ENCODE measurements at places on chromosomes 2 and 18. TPM values are rescaled to one million over a fixed set of nuclear protein-coding genes. Genes with fewer than 3 reads are reported as not detected.

- no peaks in the 10 kb centered on the region for H3K36me3 ChIP-seq
- no peak for DNase-seq
- no peak overlapping the region for H3K4me3 ChIP-seq
- H3K27me3 ChIP-seq, result no peaks in the 10 kb centered on the region
These were observed 55.4 kb upstream of the COL5A2 start for GRCh38 chr2:189234991-189235390.

TGFA gene
- 1.1 TPM for total RNA-seq

DNA sequence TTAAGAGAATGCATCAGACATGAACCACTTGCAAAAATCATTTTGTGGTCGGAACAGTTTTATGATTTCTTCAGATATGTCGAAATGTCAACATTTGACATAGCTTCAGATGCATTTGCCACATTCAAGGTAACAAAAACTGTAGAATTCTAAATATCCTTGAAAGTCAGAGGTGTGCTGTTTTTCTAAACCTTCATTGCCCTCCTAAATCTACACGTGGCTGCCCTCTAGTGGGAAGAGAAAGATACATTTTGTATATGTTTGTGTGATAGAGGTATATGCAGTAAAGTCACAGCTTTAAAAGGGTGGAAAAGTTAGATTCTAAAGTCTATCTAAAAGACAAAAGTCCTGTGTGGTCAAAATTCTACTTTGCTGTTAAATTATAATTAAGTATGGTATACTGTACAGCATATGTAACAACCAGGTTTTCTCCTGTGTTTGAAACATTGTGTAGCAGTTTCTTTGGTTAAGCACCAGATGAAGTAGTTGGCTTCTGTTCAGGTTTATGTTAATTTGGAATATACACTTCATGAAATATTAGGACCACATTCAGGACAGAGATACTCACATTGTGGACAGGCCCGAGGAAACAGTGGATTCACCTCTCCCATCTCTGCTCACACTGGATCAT lies 65.9 kb upstream of the ITM2C start:
- peaks cover 15% of the 10 kb centered on the region for H3K36me3 ChIP-seq
- no peak overlapping the region for H3K4me3 ChIP-seq
- peaks cover 22% of the 10 kb centered on the region for H3K4me1 ChIP-seq
- no peak for DNase-seq

KIF1A gene
- 0.92 TPM for total RNA-seq

GRCh38 chr2:5908071-5908470 lies 215.9 kb downstream of the SOX11 start:
- H3K36me3 ChIP-seq, result no peaks in the 10 kb centered on the region
- no peak overlapping the region for H3K27ac ChIP-seq
- no peaks in the 10 kb centered on the region for H3K27me3 ChIP-seq
- no peak overlapping the region for H3K4me3 ChIP-seq

- no peak overlapping the region for H3K4me3 ChIP-seq
- no peaks in the 10 kb centered on the region for H3K27me3 ChIP-seq
- no peaks in the 10 kb centered on the region for H3K4me1 ChIP-seq
- DNase-seq, result no peak
- no peak overlapping the region for H3K27ac ChIP-seq
These were observed 154.0 kb upstream of the MAP3K20 start for GRCh38 chr2:172921532-172922236.

DNA sequence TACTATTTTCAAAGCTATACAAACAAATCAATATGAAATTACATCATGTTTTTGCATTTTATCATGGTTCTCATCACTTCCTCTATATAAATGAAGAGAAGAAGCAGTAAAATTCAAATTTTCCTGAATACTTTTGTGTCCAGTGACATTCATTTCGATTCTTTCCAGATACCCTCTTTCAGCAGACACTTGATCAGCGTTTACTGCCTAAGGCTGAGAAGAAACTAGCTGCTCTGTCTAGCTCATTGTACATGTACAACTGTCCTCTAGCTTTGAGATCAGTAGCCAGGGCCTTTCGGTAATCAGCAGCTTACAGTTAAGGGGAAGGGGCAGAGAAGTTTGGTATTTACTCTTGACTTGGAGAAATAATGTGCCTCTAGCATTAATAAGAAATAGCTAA lies 4.8 kb downstream of the VRK2 start:
- H3K4me1 ChIP-seq, result peaks cover 13% of the 10 kb centered on the region
- no peaks in the 10 kb centered on the region for H3K36me3 ChIP-seq
- DNase-seq, result no peak
- H3K27me3 ChIP-seq, result no peaks in the 10 kb centered on the region
- no peak overlapping the region for H3K4me3 ChIP-seq

APOB gene
- total RNA-seq, result 4.7 TPM

DNA sequence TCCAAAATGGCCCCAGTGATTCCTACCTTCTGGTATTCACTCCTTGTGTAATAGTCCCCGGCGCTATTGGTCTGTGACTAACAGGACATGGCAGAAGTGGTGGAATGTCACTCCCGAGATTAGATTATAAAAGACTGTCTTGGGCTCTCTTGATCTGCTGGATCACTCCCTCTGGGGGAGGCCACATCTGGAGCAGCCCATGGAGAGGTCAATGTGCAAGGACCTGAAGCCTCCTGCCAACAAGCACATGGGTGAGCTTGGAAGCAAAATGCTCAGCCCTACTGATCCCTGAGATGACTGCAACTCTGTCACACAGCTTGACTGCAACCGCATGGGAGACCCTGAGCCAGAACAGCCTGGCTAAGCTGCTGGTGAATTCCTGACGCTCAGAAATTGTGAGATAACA lies 94.3 kb upstream of the GLI2 start:
- H3K36me3 ChIP-seq, result no peaks in the 10 kb centered on the region
- H3K4me1 ChIP-seq, result no peaks in the 10 kb centered on the region
- H3K4me3 ChIP-seq, result no peak overlapping the region
- no peak for DNase-seq

- no peaks in the 10 kb centered on the region for H3K36me3 ChIP-seq
- DNase-seq, result no peak
- no peak overlapping the region for H3K27ac ChIP-seq
- no peak overlapping the region for H3K4me3 ChIP-seq
- peaks cover 17% of the 10 kb centered on the region for H3K4me1 ChIP-seq
- no peaks in the 10 kb centered on the region for H3K27me3 ChIP-seq
These were observed 355.4 kb upstream of the GULP1 start for GRCh38 chr2:187936228-187936627.

DNA sequence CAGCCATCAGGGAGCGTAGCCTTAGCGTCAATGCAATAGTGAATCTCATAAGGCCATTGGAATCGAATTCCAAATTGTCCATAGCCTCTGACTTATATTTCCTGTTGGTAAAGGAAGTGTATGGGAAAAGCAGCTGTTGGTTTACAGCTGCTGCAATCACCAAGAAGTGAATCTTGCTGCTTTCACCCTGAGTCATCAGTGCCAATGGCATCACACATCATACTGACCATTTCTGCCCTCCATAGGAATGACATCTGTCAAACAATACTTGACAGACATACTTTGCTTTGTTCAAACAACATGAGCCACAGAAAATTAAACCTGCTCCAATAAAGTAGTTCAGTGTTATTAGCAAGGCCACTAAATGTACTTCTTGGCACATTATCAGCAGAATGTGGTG lies 111.2 kb upstream of the KLHL29 start:
- no peak overlapping the region for H3K4me3 ChIP-seq
- peaks cover 9% of the 10 kb centered on the region for H3K4me1 ChIP-seq
- H3K36me3 ChIP-seq, result no peaks in the 10 kb centered on the region
- no peaks in the 10 kb centered on the region for H3K27me3 ChIP-seq
- DNase-seq, result no peak

GRCh38 chr18:13374096-13374467 lies 155.5 kb downstream of the LDLRAD4 start:
- H3K27ac ChIP-seq, result peak overlapping the region; percentile 79
- H3K4me3 ChIP-seq, result no peak overlapping the region
- H3K36me3 ChIP-seq, result no peaks in the 10 kb centered on the region

GRCh38 chr18:49855711-49856415 lies 42.5 kb upstream of the ACAA2 start:
- no peak for DNase-seq
- no peaks in the 10 kb centered on the region for H3K4me1 ChIP-seq
- no peaks in the 10 kb centered on the region for H3K36me3 ChIP-seq
- no peak overlapping the region for H3K27ac ChIP-seq

- H3K36me3 ChIP-seq, result no peaks in the 10 kb centered on the region
- no peak for DNase-seq
- no peak overlapping the region for H3K27ac ChIP-seq
- no peak overlapping the region for H3K4me3 ChIP-seq
These were observed 469.6 kb upstream of the MYT1L start for GRCh38 chr2:2800697-2801096.

DNA sequence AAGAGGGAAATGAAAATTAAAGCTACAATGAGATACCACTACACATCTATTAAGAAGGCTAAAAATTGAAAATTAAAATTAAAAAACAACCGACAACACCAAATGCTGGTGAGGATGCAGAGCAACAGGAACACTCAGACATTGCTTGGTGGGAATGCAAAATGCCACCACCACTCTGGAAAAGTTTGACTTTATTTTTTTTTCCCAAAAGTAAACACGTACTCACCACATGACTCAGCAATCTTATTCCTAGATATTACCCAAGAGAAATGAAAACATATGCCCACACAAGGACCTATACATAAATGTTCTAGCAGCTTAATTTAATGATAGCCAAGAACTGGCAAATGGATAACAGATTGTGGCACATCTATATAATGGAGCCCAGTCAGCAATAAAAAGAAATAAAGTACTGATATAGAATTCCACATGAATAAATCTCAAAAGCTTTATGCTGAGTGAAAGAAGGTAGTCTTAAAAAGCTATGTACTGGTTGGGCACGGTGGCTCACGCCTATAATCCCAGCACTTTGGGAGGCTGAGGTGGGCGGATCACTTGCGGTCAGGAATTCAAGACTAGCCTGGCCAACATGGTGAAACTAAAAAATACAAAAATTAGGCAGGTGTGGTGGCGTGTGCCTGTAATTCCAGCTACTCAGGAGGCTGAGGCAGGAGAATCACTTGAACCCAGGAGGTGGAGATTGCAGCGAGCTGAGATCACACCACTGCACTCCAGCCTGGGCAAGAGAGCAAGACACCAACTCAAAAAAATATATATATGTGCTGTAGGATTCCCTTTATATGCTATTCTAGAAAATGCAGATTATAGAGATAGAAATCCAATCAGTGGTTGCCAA lies 4.2 kb upstream of the PROC start:
- peaks cover 47% of the 10 kb centered on the region for H3K4me1 ChIP-seq
- no peaks in the 10 kb centered on the region for H3K36me3 ChIP-seq
- DNase-seq, result no peak
- peak overlapping the region; percentile 43 for H3K27ac ChIP-seq
- H3K27me3 ChIP-seq, result no peaks in the 10 kb centered on the region

DNA sequence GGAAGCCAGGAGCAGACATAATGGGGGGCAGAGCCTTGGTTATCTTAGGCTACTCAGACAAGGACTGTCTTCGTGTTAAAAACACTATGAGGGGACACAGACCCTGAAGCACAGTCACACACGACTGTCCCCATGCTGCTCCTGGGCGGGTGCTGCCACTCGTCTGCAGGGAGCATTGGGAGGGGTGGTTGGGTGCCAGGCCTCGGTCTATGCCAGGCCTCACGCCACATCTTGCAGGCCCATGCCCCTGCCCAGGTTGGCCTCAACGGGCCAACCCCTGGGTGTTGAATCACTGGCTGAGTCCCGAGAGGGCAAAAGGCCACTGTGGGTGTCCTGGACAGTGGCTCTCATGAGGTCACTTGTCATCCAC lies 97.9 kb downstream of the USP40 start:
- H3K36me3 ChIP-seq, result peaks cover 34% of the 10 kb centered on the region
- H3K4me1 ChIP-seq, result peaks cover 14% of the 10 kb centered on the region
- no peak overlapping the region for H3K27ac ChIP-seq
- no peak overlapping the region for H3K4me3 ChIP-seq
- no peaks in the 10 kb centered on the region for H3K27me3 ChIP-seq

DNA sequence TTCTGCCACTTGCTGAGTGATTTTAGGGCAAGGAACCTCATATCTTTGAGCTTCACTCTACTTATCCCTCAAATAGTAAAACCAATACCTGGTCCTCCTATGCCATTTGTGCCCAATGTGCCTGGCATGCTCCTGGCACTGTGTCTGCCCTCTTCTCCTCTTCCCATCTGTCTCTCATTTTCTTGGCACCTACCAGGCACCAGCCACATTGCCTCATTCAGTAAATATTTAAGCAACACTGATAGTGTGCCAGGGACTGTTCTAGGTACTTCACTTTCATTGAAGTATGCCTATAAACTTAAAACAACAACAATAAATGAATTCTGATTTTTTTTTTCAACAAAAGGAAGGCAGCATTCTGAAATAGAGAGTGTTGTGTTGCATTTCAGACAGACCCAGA lies 15.1 kb upstream of the BOD1L2 start:
- H3K4me3 ChIP-seq, result no peak overlapping the region
- DNase-seq, result no peak
- no peaks in the 10 kb centered on the region for H3K4me1 ChIP-seq
- no peaks in the 10 kb centered on the region for H3K36me3 ChIP-seq

- no peaks in the 10 kb centered on the region for H3K27me3 ChIP-seq
- no peaks in the 10 kb centered on the region for H3K36me3 ChIP-seq
- no peaks in the 10 kb centered on the region for H3K4me1 ChIP-seq
- DNase-seq, result no peak
- H3K27ac ChIP-seq, result no peak overlapping the region
These were observed 77.2 kb downstream of the MDH1 start for GRCh38 chr2:63665846-63666475.

DNA sequence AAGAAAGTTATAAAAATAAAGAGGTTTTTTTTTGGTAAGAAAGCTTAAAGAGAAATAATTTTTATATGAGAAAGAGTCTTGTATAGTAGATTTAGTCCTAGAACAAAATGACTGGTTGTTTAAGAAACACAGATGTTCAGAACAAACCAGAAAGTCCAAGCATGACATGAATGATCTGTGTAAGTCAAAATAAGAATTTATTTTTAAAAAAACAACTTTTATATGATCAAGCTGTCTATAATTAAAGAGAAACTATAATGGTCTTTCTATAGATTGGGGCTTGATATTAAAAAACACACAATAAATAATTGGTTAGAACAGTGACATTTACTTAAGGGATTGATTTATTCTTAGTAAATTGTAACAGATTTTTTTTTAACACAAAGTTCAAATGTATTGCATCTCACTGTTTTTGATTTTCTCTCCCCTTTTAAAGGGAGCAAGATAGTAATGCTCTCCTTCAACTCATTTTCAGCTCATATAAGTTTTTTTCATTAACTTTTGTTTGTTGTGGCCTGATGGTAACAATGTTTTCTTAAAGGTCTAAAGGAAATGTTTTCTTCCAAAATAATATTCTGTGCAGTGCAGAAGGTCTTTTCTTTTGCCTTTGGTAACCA lies 1256.8 kb downstream of the LRP1B start:
- DNase-seq, result no peak
- no peaks in the 10 kb centered on the region for H3K27me3 ChIP-seq
- no peaks in the 10 kb centered on the region for H3K4me1 ChIP-seq
- no peaks in the 10 kb centered on the region for H3K36me3 ChIP-seq
- H3K27ac ChIP-seq, result no peak overlapping the region
- no peak overlapping the region for H3K4me3 ChIP-seq

DNA sequence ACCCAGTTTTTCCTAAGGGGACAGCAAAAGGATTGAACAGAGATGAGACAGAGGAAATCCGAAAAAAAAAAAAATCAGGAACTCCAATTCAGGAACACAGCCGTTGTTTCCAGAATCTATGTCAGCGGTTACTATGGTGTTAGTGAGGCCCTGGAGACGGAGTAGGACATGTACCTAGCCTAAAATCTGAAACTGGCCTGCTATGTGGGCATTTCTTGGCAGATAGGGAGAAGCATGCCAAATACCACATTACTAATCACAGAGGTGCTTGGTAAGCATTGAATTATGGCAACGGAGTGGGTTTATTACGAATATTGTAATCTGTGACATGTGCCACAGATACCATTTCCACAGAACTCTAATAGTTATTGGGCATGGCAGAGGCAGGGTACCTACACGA lies 530.6 kb downstream of the CCDC85A start:
- H3K27ac ChIP-seq, result no peak overlapping the region
- H3K36me3 ChIP-seq, result no peaks in the 10 kb centered on the region
- no peak overlapping the region for H3K4me3 ChIP-seq
- DNase-seq, result no peak
- no peaks in the 10 kb centered on the region for H3K27me3 ChIP-seq

Data from thoracic aorta (tissue), 2 donors.